ENCODE measurements at places on chromosomes 4 and X.

- DNase-seq: no peak
These were observed 840 bp upstream of the CLCN3 start for GRCh38 chr4:169619518-169619957.

GRCh38 chrX:109281483-109282275 is 200.2 kb downstream of the GUCY2F start:
- DNase-seq: no peak

GRCh38 chr4:128862608-128863311 is 53.3 kb downstream of the JADE1 start:
- DNase-seq: no peak

- peak; percentile 76 for DNase-seq
These were observed 23.3 kb downstream of the ARHGAP24 start for GRCh38 chr4:85498068-85498733.

DNA sequence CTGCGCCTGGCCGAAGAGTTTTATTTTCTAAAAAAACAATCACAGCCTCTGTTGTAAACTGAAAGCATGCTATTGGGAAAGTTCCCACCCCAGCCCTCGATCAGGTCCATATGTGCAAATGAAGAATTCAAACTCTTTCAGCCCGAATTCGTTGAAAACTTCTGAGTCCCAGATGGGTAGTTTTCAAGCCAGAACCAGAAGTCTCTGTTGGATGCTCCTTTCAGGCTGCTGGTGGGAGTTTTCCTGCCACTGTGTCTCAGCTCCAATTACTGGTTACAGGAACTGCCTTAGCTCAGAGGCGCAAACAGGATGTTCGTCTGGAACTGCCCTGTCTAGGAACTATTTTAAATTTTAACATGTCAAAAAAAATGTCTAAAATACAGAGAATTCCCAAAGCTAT is 9.3 kb upstream of the ALG13 start:
- peak; percentile 4 for DNase-seq

DNA sequence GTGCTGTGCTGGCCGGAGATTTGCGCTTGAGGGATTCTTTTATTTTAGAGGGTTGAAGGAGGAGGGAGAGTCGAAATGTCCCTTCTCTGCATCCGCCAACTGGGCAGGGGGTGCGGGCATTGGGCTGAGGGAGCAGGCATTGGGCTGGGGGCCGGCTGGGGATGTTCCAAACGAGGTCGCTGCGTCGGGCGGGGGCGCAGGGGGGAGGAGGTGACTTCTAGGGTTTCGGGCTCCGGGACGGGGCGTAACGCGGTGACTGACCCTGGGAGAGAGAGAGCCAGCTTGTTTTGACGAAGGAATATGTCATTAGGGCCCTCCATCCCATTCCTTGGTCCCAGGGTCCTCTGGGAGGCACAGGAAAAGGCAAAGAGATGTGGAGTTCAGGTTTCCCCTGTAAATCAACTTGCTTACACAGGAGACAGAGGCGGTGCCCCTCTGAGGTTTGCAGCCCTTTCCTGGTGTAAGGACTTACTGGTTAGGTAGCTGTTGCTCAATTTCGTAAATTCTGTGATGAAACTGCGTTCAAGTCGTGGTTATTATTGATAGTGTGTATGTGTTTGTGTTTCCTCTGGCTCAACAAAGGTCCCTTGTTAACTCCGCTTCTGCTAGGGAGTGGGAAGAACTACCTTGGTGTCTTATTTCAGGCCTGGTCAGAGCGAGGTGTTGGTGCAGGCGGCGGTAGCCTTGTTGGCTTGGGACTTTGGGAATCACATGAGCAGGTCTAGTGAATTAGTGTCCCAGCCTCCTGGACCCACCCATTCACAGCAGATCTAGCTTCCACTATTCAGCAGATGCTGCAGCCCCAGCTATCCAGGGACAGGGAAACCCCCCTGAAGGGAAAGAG is 716 bp downstream of the FHIP1A start:
- no peak for DNase-seq

DNA sequence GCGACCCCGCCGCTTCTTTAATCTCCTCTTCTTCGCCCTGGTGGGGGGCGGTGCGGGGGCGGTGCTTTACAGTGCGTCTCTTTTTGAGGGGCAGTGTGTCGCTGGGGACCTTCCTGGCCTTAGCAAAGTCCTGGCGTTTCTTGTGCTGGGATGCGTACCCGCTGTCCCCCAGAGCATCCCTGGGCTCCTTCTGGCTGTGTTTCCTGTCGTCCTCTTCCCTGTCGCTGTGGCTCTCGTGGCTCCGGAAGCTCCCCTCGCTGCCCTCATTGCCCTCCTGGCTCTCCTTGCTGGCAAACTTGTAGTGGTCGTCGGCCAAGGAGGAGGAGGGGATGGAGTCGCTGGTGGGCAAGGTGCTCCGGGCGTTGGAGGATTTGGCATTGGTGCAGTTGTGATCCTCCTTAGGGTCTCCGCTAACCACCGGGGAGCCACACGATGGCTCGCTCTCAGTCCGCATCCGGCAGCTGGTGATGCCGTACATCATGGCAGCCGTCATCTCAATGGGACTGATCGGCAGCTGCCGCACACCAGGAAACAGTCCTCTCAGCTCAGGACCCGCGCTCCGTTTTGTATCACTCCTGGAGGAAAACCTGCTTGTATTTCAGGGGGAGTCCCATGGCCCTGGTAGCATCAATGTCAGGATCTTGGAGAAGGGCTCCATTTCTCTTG is 30.4 kb upstream of the TMSB15A start:
- DNase-seq: peak; percentile 0

- DNase-seq: no peak
These were observed 16.1 kb upstream of the PDGFRA start for GRCh38 chr4:54213001-54213400.

GRCh38 chrX:68999931-69000330 is 165.3 kb downstream of the PJA1 start:
- DNase-seq: no peak

DNA sequence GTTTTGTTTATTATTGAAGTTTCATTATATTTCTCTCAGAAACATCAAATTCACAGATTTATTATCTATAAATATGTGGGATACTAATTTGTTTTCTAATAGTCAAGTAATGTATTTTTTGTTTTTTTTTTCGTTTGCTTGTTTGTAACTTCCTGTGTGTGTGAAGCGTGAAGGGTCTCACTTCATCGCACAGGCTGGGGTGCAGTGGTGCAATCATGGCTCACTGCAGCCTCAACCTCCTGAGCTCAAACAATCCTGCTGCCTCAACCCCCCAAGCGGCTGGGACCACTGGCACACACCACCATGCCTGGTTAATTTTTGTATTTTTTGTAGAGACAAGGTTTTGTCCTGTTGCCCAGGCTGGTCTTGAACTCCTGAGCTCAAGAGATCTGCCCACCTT is 55.1 kb downstream of the SH3RF1 start:
- no peak for DNase-seq

DNA sequence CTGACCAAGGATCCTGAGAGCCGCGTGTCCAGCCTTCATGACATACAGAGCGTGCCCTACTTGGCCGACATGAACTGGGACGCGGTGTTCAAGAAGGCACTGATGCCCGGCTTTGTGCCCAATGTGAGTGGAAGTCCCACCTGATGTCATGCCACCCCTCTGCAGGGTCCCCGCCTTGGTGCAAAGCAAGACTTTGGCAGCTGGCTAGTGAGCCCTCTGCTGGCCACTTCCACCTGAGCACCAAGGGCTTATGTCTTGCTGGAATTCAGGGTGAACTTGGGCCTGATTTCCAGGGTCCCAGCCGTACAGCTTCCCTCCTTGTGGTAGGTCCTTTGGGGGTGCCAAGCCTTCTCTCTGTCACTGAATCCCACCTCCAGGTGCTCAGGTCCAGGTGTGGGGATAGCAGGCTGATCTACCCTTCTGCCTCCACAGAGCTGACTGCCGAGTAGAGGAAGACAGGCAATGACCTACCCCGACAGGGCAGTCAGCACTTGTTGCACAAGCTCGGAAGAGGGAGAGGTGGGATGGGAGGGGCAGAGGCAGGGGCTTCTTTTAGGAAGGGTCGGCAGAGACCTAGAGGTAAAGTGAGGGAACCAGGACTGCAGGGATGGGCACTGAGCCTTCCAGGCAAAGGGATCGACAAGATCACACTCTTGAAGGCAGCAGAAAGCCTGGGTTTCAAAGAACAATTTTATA is 248.1 kb downstream of the EVC2 start:
- DNase-seq: peak; percentile 26

DNA sequence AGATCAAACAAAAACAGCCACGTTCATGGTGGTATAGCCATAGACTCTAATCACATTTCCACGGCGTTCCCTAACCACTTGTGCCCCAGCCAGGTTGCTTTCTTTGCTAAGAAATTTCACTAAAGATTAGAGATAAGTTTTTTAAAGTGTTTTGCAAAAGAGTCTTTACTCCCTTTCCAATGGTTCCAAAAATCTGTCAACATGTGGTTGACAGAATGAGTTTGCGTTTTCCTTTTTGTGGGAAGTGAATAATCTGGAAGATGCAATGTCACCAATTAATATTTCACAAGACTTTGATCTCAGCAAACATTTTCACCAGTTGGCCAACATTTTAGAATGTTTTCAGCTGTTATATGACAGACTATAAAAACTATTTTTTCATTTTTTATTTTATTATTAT is 35.3 kb downstream of the CXCL1 start:
- DNase-seq: peak; percentile 87

DNA sequence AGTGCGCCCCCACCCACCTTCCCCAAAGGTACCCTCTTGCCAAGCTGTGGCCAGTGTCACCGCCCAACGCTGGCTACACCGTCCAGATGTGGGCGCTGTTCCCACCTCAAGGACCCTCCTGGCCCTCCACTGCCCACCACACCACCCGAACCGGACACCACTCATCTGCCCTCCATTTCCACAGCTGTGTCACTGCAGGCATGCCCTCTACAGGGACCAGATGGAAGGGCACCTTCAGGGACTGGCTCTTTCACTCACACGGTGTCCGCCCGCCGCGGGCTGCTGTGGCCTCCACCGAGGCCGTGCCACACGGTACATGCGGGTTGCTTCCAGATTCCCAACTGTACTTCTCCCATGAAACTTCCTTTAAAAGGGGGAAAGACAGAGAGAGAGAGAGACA is 87.7 kb downstream of the FAM53A start:
- DNase-seq: no peak

DNA sequence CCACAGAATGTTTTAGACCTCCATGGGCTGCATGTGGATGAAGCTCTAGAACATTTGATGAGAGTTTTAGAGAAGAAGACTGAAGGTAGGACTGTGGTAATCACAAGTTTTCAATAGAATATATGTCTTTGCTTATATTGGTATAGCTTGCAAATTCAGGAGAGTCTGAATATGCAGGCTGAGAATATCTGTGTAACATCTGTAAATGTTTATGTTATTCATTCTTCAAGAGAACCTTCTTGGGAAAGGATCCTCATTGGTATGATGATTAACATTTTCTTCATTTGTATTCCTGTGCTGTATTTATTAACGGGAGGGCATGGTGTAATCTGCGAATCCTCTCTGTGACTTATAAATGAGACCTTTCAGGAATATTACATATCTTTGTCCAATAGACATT is 52.1 kb upstream of the RHOH start:
- peak; percentile 4 for DNase-seq

- peak; percentile 12 for DNase-seq
These were observed 175.8 kb upstream of the TECRL start for GRCh38 chr4:64584981-64585557.

DNA sequence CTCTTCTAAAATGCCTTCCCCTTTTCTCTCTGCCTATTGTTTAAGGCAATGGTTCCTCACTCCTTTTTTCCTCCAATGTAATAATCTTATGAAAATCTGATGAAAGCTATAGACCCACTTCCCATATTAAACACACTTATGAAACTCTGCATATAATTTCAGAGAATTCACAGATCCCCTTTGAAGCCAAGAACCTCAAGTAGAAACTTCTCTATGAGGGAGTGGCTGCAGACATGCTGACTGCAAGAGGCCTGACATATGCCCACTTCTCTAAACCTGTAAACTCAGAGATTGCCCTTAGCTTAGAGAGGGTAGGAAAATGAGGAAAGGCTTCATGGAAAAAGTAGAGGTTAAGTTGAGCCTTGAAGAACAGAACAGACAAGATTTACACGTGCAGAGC is 37.6 kb downstream of the TAB3 start:
- no peak for DNase-seq

DNA sequence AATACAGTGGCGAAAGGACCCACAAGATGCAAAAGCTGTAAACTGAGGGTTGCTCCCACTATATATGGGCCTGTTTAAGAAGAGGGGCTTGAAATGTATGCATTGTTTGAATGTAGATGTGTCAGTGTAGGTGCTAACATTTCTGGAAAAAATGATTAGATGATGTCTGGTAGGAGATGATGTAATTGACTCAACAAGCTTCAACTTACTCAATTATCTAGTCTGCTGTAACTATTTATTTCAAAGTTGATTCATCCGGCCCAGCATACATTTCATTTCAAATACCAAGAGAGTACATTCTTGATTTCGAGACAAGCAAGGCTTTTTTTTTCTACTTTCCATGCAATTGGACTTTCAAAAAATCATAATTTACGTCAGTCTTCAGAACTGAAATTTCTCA is 9.3 kb upstream of the ENAM start:
- DNase-seq: no peak

GRCh38 chr4:169131556-169132208 is 121.6 kb upstream of the CBR4 start:
- DNase-seq: no peak

DNA sequence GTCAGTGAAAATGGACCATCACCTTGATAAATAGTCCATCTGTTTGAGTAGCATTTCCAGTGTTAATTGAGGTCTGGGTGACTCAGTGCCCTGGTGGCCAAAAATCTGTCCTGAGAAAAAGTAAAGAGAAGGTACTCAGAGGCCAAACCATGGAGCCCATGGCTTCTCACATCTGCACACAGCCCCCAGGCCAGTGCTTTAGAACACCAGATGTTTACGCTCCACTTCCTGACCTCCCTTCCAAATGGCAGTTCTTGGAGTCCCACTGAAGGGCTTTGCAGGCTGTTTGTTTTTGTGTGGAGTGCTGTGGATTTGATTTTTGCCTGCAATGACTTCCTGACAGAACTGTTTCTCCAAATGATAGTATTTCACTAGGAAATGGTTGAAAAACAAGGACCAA is 60.2 kb upstream of the GPC4 start:
- DNase-seq: no peak

DNA sequence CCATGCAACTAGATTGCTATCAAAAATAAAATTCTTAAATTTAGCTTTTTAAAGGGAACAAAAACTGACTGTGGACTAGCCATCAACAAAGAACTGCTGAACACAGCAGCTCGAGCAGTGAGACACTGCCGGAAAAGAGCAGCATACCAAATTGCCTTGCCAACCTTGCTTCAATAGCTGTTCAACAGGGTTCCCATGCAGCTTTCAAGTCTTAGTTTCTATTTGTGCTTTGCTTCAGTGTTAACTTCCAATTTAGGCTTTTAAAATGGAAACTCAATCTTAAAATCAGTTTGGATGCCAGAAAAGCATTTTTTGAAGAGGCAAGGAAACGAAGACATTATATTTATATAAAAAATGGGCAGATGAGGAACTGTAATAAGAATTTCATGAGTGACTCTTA is 463.4 kb upstream of the MAGEB18 start:
- DNase-seq: no peak

- no peak for DNase-seq
These were observed 1.9 kb downstream of the ANK2 start for GRCh38 chr4:113051361-113051760.

GRCh38 chr4:185470501-185471195 is 885 bp downstream of the CCDC110 start:
- DNase-seq: peak; percentile 7

Measured in fibroblast of skin of abdomen (primary cell).